ENCODE measurements at places on chromosomes 11 and 22. TPM values are rescaled to one million over a fixed set of nuclear protein-coding genes. Genes with fewer than 3 reads are reported as not detected.

- peaks cover 4% of the 10 kb centered on the region for H3K4me1 ChIP-seq
- no peaks in the 10 kb centered on the region for H3K27me3 ChIP-seq
- H3K36me3 ChIP-seq, result no peaks in the 10 kb centered on the region
- no peak overlapping the region for H3K4me3 ChIP-seq
- no peak for DNase-seq
Observed at GRCh38 chr11:114438303-114438702, 964 bp upstream of the REXO2 start.

- DNase-seq, result no peak
- no peaks in the 10 kb centered on the region for H3K27me3 ChIP-seq
- H3K27ac ChIP-seq, result no peak overlapping the region
- no peaks in the 10 kb centered on the region for H3K4me1 ChIP-seq
Observed at GRCh38 chr11:91124363-91124762, 901.5 kb upstream of the CHORDC1 start.

- no peak overlapping the region for H3K4me3 ChIP-seq
- H3K27me3 ChIP-seq, result no peaks in the 10 kb centered on the region
- no peaks in the 10 kb centered on the region for H3K36me3 ChIP-seq
- H3K4me1 ChIP-seq, result no peaks in the 10 kb centered on the region
- H3K27ac ChIP-seq, result no peak overlapping the region
- no peak for DNase-seq
Observed at GRCh38 chr22:21094911-21095772, 49.4 kb downstream of the LRRC74B start.

DNA sequence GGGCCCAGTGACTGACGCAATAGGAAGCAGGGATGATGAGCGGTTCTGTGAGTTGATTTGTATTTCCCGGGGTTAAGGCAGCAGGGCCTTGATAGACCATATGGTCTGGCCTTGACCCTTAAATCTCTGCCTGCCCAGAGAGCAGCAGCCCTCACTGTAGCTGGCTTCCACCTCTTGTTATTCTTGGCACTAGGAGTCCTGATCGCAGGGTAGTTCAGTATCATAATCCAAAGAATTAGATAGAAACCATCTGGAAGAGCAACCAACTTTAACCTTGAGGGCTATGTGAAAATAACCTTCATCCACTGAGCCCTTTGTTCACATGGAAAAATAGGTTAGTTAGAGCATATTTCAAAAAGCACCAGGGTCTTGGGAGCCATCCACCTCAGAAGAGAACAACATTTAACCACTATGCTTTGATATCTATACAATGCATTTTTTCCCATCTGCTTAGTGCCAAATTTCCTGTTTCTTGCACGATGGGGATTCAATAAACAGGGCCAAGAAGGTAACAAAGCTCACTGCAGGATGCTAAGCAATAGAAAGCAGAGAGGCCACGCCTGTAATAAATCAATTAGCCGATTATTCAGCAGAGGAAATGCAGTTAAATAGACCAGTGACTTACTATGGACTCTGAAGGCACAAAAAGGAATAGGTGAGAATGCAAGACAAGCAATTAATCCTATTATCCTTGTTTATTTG lies 761.3 kb downstream of the OPCML start:
- H3K27ac ChIP-seq, result no peak overlapping the region
- no peaks in the 10 kb centered on the region for H3K4me1 ChIP-seq
- no peak overlapping the region for H3K4me3 ChIP-seq

DNA sequence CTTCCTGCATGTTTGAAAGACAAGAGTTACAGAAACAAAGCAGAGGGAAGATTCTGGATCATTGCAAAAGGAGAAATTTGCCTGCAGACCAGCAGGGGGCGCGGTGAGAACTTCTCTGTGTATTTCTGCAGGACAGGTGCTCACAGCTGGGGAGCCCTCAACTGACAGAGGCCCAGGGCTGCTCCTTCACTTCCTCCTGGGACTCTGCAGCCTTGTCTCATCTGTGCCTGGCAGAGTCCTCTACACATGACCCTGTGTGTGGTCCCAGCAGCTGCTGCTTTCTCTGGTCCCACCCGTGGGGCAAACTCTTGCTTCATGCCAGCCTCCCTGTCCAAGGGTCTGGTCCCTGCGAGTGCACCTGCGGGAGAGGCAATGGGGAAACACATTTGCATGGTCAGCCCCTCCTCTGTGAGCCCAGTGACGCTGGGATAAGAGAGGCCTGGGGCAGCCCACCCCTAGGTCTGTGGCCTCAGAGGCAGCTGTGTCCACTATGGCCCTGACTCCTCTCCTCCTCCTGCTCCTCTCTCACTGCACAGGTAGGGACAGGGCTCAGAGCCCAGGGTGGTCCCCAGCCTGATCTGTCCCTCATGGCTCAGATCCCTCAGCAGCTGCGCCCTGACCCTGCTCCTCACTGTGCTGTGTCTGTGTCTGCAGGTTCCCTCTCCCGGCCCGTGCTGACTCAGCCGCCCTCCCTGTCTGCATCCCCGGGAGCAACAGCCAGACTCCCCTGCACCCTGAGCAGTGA lies 43.2 kb upstream of the VPREB1 start:
- H3K27me3 ChIP-seq, result no peaks in the 10 kb centered on the region
- DNase-seq, result no peak
- H3K4me1 ChIP-seq, result no peaks in the 10 kb centered on the region
- no peak overlapping the region for H3K4me3 ChIP-seq

DNA sequence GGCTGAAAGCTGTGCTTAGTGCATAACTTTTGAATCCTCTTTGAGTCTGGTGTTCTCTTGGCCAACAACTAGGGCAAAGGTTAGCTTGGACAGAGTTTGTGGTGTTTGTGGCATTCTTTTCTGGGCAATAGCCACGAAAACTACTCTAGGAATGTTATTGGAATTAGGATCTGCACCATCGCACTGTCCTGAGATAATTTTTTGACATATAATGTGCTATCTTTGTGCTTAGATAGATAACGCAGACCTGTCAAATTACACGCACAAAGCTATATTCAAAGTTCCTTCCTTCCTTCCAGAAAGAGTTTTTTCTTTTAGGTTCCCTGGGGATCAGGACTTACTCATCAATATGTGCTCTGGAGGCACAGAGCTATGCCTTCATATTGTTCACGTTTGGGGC lies 166.8 kb upstream of the MTMR2 start:
- no peak for DNase-seq
- no peak overlapping the region for H3K27ac ChIP-seq
- no peak overlapping the region for H3K4me3 ChIP-seq
- no peaks in the 10 kb centered on the region for H3K36me3 ChIP-seq

- no peak overlapping the region for H3K4me3 ChIP-seq
- no peaks in the 10 kb centered on the region for H3K27me3 ChIP-seq
- H3K36me3 ChIP-seq, result no peaks in the 10 kb centered on the region
- H3K27ac ChIP-seq, result no peak overlapping the region
Observed at GRCh38 chr22:44394246-44395117, 81.7 kb upstream of the SHISAL1 start.

DNA sequence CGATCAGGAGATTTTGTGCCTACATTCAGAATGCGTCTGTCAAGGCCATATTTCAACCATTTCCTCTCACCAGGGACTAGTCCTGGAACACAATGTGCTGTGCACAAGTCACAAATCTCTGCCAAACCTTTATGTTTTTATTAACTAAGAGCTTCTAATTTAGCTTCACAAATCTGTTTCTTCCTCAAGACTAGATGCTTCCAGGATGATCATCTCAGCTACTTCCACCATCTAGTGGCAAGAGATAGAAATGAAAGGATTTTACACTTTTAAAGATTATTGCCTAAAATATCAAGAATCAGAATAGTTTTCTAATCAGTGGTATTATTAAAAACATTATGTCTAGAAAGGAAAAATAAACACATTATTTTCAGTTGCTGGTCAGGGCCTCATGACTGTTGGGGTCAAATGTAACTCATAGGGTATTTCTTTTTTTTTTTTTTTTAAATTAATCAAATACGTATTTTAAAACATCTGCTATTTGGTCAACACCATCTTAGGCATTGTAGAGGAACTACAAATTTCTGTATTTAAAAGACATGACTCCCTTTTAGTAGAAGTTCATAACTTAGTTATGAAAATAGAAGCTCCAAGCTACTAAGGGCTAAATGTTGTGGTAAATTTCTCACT lies 1102.6 kb downstream of the DLG2 start:
- H3K27ac ChIP-seq, result no peak overlapping the region
- no peak overlapping the region for H3K4me3 ChIP-seq
- H3K4me1 ChIP-seq, result no peaks in the 10 kb centered on the region
- no peaks in the 10 kb centered on the region for H3K27me3 ChIP-seq
- no peaks in the 10 kb centered on the region for H3K36me3 ChIP-seq

DNA sequence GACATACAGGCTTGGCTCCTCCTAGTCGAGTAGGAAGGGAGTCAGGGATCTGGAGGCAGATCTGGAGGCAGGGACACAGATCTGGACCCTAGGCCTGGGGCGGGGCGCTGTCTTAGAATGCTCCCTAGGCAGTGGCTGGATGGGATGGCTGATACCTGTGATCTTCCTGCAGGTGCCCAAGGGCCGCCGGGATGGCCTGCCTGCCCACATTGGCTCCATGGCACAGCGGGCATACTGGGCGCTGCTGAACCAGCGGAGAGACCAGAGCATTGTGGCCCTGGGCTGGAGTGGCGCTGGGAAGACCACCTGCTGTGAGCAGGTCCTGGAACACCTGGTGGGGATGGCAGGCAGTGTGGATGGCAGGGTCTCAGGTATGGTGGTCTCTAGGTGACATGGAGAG lies 35.4 kb downstream of the MYO18B start:
- no peak overlapping the region for H3K27ac ChIP-seq
- no peak overlapping the region for H3K4me3 ChIP-seq
- no peaks in the 10 kb centered on the region for H3K27me3 ChIP-seq
- no peaks in the 10 kb centered on the region for H3K36me3 ChIP-seq
- no peak for DNase-seq

- no peak overlapping the region for H3K27ac ChIP-seq
- DNase-seq, result no peak
- H3K4me3 ChIP-seq, result no peak overlapping the region
Observed at GRCh38 chr22:42670921-42671709, 21.9 kb upstream of the CYB5R3 start.

GRCh38 chr11:81159900-81160299 lies 1573.8 kb downstream of the FAM181B start:
- no peak overlapping the region for H3K27ac ChIP-seq
- no peak overlapping the region for H3K4me3 ChIP-seq
- H3K36me3 ChIP-seq, result no peaks in the 10 kb centered on the region
- no peaks in the 10 kb centered on the region for H3K4me1 ChIP-seq
- DNase-seq, result no peak

DNA sequence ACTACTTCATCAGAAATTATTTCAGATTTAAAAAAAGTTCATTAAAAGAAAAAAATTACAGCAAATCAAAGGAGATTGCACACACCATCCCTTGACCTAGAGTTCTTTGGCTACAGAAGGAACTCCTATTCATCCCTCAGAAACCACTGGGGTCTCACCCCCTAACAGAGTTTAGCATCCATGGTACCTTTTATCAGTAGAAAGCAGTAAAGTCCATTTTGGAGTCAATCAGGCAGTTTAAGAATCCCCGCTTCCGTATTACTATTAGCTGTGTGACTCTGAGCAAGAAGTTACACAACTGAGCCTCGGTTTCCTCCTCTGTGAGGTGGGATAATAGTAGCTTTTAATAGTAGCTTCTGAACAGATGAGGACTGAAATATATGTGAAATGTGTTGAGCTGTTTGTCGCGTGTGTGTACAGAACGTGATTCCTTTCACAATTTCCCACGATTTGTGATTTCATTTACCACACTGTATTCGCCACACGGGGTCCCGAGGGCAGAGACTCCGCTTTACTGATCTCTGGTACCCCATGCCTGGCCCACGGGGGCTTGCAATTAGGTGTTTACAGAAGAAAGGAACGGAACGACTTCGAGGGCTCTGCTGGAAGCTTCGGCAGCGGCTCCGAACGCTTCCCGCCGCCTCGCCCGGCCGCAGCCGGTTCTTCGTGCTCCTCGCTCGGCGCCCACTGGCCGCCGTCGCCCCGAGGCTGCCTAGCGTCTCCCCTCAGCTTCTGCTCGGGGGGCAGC lies 72.5 kb upstream of the ZBED5 start:
- no peaks in the 10 kb centered on the region for H3K36me3 ChIP-seq
- no peak for DNase-seq
- H3K4me1 ChIP-seq, result peaks cover 5% of the 10 kb centered on the region
- H3K4me3 ChIP-seq, result peak overlapping the region; percentile 51

DNA sequence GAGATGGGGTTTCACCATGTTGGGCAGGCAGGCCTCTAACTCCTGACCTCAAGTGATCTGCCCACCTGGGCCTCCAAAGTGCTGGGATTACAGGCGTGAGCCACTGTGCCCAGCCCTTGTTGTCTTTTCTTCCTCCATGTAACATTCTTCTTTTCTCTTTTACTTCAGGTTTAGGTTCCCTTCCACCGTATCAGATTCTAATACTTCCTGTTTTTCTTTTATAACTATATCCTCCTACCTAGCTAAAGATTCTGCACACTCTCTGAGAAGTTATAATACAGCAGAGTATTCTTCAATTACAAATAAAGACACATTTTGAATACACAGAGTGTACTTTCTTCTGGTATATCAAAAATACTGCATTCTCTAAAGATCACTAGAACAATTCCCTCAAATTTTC lies 33.2 kb upstream of the GAB2 start:
- no peaks in the 10 kb centered on the region for H3K36me3 ChIP-seq
- DNase-seq, result no peak
- no peaks in the 10 kb centered on the region for H3K27me3 ChIP-seq

- no peak overlapping the region for H3K4me3 ChIP-seq
- no peaks in the 10 kb centered on the region for H3K27me3 ChIP-seq
- no peaks in the 10 kb centered on the region for H3K36me3 ChIP-seq
- no peaks in the 10 kb centered on the region for H3K4me1 ChIP-seq
- no peak overlapping the region for H3K27ac ChIP-seq
Observed at GRCh38 chr22:20618488-20618887, 111.1 kb downstream of the MED15 start.

GRCh38 chr11:76321820-76322524 lies 59.0 kb downstream of the THAP12 start:
- H3K27me3 ChIP-seq, result no peaks in the 10 kb centered on the region
- DNase-seq, result no peak

DNA sequence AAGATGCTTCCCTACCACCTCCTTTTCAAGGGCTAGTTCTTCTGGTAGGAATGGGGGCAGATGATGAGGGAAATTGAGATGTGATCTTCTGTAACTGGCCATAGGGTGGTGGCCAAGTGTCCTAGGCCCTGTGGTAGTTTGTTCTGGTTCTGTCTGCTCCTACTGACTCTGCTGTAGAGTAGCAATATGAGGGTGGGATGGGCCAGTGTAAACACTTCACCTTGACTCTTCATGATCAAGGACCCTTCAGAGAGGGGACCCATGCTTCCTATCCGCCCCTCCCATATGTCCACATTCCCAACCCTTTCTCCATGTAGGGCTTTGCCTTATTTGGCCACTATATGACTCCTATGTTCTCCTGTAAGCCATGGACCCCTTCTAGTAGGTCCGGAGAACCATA lies 230.3 kb upstream of the SESN3 start:
- H3K27ac ChIP-seq, result no peak overlapping the region
- no peak overlapping the region for H3K4me3 ChIP-seq
- H3K27me3 ChIP-seq, result no peaks in the 10 kb centered on the region
- H3K4me1 ChIP-seq, result no peaks in the 10 kb centered on the region
- no peaks in the 10 kb centered on the region for H3K36me3 ChIP-seq

The HBG1 gene
- not detected for total RNA-seq

The PRR33 gene
- total RNA-seq, result not detected

The PTPRCAP gene
- 0.90 TPM for total RNA-seq

The CASP12 gene
- not detected for total RNA-seq

The CHRNA10 gene
- 0.25 TPM for total RNA-seq

The SORL1 gene
- total RNA-seq, result 137 TPM

The SLC22A8 gene
- total RNA-seq, result not detected

The NXPE1 gene
- not detected for total RNA-seq

The TECTA gene
- total RNA-seq, result 0.42 TPM

The CASP5 gene
- not detected for total RNA-seq

The SCN3B gene
- total RNA-seq, result 0.12 TPM

The TMPRSS5 gene
- total RNA-seq, result not detected
